Fibroblast of skin of right quadriceps (primary cell): ENCODE measurements at places on chromosomes 12 and 14.

DNA sequence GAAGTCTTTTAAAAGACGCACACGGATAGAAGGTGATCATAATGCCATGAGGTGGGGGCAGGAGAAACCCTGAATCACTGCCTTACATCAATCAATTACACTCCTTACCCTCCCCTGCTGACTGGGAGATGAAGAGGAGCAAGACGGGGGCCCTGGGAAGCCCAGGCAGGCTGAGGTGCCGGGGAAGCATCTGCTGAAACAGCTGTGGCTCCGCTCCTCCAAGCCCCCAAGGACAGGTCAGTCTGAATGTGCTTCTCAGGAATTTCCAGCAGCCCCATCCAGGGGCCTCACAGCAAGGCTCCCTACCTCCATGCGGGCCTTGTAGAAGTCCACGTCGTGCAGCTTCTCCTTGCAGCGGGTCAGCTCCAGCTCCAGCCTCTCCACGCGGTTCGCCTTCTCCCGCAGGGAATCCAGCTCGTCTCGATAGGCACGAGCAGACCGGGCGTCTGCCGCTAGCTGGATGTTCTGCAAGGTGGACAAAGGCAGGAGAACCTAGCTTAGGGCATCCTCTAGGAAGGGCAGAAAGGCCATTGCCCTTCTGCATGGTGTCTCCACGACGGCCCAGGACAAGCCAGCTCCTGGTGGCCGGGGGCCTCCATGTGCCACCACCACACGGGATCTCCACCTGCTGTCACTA, 79.8 kb downstream of the CCDC88C start:
- DNase-seq: no peak

GRCh38 chr12:19198272-19198671, 68.7 kb downstream of the PLEKHA5 start:
- peak; percentile 76 for DNase-seq

DNA sequence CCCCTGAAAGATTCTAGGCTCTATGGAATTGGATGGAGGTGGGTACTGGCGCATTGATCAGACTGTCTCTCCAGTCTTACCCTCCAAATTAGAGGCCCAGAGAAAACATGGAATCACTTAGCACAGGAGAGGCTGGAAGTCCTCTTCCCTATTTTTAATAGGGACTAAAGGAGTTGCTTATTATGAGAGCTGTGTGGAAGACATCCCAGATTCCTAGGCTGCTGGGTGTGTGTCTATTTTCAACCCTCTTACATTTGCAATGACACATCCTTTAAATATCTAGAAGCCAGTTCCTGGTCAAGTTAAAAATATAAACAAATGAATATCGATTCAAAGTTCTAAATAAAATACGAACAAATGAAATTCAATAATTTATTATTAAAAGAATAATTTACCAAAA, 58.3 kb upstream of the ARID2 start:
- peak; percentile 32 for DNase-seq

GRCh38 chr12:125983784-125984500, 918.7 kb downstream of the AACS start:
- no peak for DNase-seq

DNA sequence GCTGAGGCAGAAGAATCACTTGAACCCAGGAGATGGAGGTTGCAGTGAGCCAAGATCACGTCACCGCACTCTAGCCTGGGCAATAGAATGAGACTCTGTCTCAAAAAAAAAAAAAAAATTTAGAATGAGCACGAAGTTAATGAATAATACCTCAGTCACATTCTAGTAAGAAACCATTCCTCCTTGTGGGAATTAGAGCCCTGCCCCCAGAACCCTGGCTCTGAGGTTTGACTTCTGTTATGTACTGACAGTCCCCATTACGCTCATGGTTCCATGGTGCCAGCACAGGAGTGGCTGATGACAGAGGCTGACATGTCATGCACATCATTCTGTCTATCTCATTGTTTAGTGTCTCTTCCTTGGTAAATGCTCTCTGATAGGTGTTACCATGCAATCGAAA, 132.6 kb upstream of the FGD4 start:
- no peak for DNase-seq

DNA sequence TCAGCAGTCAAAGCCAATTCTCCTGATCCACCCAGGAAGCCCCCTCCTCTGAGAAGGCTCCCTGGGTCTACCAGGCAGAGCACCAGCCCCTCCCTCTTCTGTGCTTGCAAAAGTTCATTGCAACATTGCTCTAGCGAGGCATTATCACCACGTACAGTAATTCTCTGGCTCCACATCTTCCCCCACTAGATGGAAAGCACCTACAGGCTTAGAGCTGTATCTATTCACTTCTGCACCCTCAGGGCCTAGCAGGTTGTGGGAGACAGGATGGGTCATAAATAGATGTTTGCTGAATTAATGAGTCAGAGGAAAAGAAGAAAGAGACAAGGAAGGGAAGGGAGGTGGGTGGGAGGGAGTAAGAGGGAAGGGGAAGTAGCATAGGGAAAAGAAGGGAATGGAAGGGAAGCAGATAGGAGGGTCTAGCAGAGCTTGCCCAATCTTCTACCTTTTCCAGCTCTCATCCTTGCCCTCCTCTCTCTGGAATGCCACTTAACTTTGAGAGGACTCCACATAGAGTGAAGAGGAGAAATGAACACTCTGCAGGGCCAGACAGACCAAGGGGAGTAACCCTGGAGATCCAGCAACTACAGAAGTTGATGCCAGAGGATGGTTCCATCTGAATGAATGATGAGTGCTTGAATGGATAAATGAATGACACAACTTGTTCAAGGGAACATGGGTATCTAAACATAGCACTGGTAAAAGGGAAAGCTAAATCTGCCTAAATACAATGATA, 42.0 kb upstream of the NT5DC3 start:
- DNase-seq: no peak

DNA sequence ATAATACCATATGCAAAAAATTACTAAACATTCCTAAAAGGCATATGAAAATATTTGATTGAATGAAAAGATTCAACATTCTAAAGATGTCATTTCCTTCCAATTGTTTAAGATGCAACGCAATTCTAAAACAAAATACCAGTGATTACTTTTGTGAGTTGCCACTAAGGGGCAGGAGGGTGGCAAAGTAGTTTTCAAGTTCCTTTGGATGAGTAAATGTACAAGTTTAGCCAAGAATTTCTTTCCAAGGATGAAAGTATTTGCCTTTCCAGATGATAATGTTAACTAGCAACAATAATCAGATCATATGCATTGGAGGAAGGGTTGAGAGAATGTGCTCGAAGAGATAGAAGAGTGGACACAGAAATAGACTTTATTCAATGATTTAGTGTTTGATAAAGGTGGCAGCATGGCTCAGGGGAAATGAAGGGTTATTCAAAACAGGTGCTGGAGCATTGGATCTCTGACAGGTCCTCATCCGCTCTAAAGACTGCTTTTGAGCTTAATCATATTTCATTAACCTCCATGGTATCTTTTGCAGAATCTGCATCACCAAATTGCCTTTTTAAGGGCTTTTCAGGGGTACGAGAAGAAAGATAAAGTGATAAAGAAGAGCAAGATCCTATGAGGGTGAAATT, 678.5 kb upstream of the TBX3 start:
- DNase-seq: peak; percentile 44

DNA sequence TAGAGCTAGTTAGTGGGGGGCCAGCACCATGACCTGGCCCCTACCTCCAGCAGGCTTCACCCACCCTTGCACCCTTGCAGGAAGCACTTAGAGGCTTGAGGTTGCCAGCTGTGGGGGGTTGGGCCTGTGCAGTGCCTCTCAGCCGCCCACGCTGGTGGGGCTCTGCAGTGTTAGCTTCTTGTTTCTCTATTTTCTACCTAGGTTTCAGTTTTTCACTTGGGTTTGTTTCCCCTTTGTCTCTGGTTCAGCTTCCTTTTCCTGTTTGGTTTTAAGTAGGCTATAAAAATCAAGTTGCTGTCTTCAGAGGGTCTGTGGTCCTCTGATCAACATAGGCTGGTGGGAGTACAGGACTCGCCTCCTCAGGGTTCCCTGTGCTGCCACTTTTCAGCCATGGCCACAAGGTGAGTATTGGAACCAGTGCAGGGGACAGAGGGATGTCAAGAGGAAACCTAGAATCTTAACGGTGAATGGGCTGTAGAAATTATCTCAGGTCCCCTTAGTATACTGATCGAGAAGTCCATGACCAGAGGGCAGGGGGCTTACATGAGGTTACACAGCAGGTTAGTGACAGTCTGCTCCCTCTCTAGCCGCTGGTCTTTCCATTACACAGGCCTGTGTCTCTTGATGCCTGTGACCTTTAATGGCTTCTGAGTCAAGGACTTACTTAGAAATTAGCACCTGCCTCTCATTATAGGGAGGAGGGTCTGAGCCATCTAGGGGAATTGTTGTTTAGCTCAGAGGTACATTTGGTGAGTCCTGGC, at the start of gene EVL:
EVL (plus strand) TSS at position 312 of the 761 bp plus-strand sequence; CDS start at position 391, 79 bp downstream.
- DNase-seq: no peak

GRCh38 chr14:85085981-85086380, 444.0 kb upstream of the FLRT2 start:
- no peak for DNase-seq

DNA sequence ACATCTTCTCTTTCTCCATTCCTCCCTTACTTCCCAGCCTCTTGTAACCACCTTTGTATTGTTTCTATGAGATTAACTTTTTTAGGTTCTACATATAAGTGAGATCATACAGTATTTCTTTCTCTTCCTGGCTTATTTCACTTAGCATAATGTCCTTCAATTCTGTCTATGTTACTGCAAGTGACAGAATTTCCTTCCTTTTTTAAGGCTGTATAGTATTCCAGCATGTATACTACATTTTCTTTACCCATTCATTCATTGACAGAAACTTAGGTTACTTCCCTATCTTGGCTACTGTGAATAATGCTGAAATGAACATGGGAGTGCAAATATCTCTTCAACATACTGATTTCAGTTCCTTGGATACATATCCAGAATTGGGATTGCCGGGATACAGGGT, 18.2 kb downstream of the TMX1 start:
- no peak for DNase-seq

DNA sequence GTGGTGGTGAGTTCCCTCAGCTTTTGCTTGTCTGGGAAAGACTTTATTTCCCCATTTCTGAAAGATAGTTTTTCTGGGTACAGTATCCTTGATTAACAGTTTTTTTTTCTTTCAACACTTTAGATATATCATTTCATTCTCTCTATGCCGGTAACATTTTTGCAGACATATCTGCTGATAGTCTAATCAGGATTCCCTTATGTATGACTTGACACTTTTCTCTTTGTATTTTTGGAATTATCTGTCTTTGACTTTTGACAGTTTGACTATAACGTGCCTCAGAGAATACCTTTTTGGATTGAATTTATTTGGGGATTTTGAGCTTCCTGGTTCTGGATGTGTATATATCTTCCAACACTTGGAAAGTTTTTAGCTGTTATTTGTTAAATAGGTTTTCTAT, 234.8 kb upstream of the PRICKLE1 start:
- DNase-seq: no peak

GRCh38 chr12:42962384-42962783, 372.8 kb upstream of the PRICKLE1 start:
- no peak for DNase-seq

DNA sequence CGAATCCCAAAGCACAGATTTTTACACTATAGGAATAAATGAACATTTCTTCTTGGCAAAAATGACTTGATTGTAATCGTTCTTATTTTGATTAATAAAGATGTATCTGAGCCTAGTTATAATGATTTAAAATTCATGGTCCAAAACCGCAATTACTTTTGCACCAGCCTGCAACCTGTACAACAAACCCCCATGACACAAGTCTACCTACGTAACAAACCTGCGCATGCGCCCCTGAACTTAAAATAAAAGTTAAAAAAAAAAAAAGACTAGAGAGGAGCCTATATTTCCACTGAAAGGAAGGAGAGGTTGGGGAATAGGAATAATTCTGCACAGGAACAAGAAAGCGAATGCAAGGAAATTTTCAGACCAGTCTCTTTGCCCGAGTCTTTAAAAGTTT, 145.2 kb downstream of the SCARB1 start:
- DNase-seq: no peak

DNA sequence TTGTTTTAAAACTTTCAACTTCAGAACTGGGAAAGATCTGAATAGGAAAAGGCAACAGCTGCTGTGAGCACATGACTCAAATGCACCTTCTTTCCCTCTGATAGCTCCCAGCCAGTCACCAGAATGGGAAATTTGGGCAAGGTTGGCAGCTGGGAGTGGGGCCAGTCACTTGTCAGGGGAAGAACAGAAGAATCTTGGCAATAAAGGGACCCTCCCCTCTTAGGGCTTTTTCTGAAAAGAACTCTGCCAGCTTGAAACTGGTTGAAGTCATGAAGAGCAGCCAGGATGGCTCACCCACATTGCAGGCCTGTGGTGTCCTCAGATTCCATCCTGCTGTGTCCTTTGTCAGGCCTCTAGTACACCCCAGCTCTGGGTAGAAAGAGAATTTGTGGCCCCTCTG, 10.3 kb upstream of the RIC8B start:
- DNase-seq: no peak

DNA sequence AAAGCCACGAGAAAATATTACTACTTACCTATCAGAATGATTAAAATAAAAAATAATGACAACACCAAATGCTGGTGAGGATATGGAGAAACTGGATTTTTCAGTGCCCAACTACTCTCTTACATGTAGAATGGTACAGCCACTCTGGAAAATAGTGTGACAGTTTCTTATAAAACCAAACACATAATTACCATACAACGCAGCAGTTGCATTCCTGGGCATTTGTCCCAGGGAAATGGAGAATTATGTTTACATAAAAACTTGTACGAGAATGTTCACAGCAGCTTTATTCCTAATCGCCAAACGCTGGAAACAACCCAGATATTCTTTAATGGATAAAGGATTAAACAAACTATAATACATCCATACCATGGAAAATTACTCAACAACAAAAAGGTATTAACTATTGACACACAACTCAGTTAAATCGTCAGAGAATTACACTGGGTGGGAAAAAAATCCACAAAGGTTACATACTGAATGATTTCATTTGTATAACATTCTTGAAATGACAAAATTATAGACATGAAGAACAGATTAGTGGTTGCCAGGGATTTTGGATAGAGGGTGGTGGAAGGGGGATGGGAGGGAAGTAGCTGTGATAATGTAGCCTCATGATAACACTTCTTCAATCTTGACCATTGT, 35.4 kb downstream of the TAOK3 start:
- DNase-seq: peak; percentile 58

DNA sequence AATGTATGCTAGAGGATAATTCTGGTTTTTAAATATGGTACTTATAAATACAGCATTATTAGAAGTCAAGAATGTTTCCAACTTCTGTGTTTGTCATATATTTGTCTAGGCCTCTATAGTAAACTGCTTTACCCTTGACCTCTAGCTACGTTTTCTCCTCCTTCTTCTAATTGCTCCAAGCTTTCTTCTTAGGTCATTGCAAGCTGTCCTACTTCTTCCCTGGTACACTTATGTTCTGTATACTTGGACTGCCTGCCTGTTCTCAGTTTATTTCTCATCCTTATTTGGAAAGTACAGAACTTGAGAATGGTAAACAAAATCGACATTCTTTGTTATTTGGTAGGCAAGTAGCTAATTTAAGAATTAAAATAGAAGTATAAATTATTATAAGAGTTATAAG, 23.9 kb upstream of the ATP2B1 start:
- DNase-seq: no peak

GRCh38 chr14:82755923-82756322, 1222.3 kb upstream of the SEL1L start:
- no peak for DNase-seq

GRCh38 chr12:88925454-88925853, 345.2 kb upstream of the KITLG start:
- peak; percentile 45 for DNase-seq
